Endodermal cell (in vitro differentiated cells): ENCODE measurements at places on chromosomes 7 and 10.
A peak's percentile ranks its signal among the peaks of the same experiment; 100 is the strongest.

- H3K4me3 ChIP-seq, result no peak overlapping the region
- H3K36me3 ChIP-seq, result peaks cover 35% of the 10 kb centered on the region
- peaks cover 8% of the 10 kb centered on the region for H3K4me1 ChIP-seq
- no peaks in the 10 kb centered on the region for H3K27me3 ChIP-seq
These were observed 8.7 kb downstream of the SEMA3E start for GRCh38 chr7:83640240-83640639.

DNA sequence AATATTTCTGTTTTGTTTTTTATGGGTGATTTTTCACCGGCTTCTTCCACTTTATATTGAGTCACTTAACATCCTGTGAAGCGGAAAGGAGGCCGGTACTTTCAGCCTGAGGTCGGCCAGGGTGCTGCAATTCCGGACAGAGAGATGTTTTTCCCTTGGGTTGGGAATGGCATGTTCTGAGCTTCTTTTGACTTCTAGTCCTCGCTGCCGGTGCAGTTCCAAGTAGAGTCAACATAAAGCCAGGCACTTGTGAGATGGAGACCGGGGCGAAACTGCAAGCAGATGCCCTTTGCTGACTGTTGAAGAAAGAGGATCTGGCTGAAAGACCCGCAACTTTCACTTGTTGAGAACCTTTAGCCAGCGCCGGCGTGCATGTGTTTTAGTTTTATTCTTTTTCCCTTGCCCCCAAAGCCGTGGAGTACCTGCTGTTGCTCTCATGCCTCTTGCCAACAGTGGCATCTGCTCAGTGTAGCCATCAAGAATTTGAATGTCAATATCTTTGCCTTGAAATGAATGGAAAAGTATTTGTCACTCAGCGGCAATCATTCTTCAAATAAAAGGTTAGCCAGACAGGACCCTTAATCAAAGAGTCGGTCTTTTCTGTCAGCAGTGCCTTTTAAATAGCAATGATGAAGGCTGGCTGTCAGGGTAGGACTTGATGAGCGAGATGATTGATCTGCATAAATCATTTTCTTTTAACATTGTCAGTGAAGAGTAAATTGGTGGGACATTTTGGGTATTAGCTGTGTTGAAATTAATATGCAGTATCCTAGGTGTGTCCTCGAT is 351.2 kb downstream of the LRMDA start:
- no peak overlapping the region for H3K4me3 ChIP-seq
- no peak for DNase-seq
- H3K27ac ChIP-seq, result no peak overlapping the region
- no peaks in the 10 kb centered on the region for H3K4me1 ChIP-seq

DNA sequence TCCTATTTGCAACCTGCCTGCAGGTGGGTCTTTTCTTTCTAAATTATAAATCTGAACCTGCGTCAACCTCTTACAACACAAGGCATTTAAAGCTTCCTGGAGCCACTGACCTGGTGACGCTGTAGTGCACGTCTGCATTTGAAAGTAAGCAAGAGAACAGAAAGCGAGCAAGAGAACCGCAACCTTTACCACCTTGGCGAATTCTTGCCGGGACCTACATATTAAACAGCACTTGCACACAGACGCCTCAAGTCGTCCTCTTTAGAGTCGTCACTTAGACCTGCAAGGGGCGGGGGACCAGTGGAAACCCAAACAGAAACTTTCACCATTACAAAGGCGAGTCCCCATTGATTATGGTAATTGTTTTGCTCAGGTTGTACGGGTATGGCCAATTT is 9.5 kb downstream of the GLI3 start:
- peak; percentile 76 for DNase-seq
- peak overlapping the region; percentile 92 for H3K27ac ChIP-seq
- H3K4me1 ChIP-seq, result no peaks in the 10 kb centered on the region
- peaks cover 37% of the 10 kb centered on the region for H3K27me3 ChIP-seq
- H3K4me3 ChIP-seq, result peak overlapping the region; percentile 74

GRCh38 chr10:132989476-132990415 is 47.4 kb upstream of the CFAP46 start:
- no peaks in the 10 kb centered on the region for H3K27me3 ChIP-seq
- H3K27ac ChIP-seq, result no peak overlapping the region
- H3K36me3 ChIP-seq, result no peaks in the 10 kb centered on the region
- DNase-seq, result no peak
- no peaks in the 10 kb centered on the region for H3K4me1 ChIP-seq

DNA sequence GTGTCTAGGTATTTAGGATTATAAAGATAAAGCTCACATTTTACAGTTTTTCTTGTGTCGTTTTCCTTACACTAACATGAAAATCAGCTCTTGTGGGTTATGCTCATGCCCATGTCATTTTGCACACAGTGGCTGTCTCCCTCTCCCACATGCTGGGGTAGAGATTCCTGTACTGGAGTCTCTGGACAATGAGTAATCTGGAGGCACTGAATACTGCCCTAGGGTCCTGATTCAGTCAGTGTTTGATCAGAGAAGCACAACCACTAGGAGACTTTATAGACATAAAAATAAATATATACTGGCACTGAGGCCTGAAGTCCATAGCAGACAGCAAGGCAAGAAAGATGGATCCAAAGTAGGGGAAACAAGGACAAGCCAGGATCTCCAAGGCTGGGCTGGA is 1008.8 kb downstream of the KCNMA1 start:
- no peaks in the 10 kb centered on the region for H3K4me1 ChIP-seq
- H3K4me3 ChIP-seq, result no peak overlapping the region
- no peaks in the 10 kb centered on the region for H3K27me3 ChIP-seq
- no peak for DNase-seq

DNA sequence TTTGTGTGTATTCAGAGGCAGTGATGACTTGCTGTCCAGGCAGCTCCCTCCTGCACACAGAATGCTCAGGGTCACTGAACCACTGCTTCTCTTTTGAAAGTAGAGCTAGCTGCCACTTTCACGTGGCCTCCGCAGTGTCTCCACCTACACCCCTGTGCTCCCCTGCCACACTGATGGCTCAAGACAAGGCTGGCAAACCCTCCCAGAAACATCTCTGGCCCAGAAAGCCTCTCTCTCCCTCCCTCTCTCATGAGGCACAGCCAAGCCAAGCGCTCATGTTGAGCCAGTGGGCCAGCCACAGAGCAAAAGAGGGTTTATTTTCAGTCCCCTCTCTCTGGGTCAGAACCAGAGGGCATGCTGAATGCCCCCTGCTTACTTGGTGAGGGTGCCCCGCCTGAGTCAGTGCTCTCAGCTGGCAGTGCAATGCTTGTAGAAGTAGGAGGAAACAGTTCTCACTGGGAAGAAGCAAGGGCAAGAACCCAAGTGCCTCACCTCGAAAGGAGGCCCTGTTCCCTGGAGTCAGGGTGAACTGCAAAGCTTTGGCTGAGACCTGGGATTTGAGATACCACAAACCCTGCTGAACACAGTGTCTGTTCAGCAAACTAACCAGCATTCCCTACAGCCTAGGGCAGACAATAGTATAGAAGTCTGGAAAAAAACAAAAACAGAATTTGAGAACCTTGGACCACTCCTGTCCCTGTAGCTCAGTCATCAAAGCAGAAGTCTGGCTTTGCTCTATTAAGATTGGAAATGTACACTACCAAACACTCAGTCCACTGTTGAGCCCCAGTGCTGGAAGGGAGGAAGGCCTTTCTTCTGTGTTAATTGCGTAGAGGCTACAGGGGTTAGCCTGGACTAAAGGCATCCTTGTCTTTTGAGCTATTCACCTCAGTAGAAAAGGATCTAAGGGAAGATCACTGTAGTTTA is 15.8 kb downstream of the SCD start:
- H3K27ac ChIP-seq, result peak overlapping the region; percentile 50
- H3K36me3 ChIP-seq, result peaks cover 54% of the 10 kb centered on the region
- H3K4me3 ChIP-seq, result no peak overlapping the region

GRCh38 chr10:109898666-109899355 is 24.5 kb downstream of the XPNPEP1 start:
- H3K4me3 ChIP-seq, result no peak overlapping the region
- peak; percentile 26 for DNase-seq
- H3K27me3 ChIP-seq, result no peaks in the 10 kb centered on the region
- no peak overlapping the region for H3K27ac ChIP-seq
- peaks cover 20% of the 10 kb centered on the region for H3K36me3 ChIP-seq

DNA sequence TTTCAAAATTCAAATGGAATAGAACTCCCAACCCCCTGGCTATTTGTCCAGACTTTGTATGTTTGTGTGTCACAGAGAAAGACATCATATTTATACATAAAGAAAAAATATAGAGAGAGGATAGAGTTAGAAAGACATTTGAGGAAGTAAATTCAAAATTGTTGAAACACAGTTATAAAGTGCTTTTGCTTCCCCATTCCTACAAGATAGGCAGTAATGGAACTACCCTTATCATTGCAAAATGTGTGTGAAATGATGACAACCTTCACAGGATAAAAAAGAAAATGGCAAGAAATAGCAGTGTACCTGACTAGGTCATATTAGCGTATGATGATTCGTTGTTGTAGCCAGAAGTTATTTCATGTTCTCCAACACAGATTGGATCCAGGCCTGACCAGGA is 63.1 kb downstream of the FZD1 start:
- no peaks in the 10 kb centered on the region for H3K27me3 ChIP-seq
- H3K4me3 ChIP-seq, result no peak overlapping the region
- H3K27ac ChIP-seq, result no peak overlapping the region
- no peaks in the 10 kb centered on the region for H3K4me1 ChIP-seq

DNA sequence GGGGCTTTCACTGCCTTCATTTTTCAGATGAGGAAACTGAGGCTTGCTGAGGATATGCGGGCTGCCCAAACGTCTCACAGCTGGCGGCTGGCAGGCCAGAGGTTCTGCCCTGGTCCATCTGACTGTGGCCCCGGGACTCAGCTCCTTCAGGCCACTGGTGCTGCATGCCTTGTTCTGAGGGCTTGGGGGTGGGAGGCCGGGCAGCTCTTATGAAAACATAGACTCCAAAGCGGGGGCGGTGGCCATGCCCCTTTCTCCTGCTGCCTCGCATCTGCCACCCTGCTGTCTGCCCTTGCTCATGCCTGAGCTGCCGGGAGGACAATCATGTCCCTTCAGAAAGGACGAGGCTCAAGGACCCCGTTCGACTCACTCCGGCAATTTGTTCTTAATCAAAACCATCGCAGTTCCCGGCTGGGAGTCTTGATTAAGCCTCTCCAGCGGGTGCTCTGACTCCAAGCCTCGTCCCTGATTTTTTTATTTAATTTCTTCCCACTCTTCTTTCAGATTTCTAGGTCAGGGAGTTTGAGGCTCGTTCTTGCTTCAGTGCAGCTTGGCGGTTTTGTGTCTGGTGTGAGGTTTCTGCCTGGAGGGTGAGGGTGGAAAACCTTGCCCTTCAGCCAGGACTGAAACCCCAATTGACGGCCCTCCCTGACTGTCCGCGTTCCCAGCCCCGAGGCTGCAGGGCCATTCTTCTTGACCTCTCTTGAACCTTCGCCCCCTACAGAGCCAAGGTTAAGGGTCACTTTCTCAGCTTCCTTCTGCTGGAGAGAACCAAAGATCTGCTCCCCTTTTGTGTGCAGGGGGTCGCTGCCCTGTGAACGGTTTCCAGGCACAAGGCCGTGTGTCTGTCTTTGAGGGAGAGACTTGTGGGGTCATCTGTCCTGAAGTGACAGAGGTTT is 120.8 kb downstream of the DNAJB6 start:
- DNase-seq, result no peak
- no peak overlapping the region for H3K27ac ChIP-seq
- H3K36me3 ChIP-seq, result no peaks in the 10 kb centered on the region

DNA sequence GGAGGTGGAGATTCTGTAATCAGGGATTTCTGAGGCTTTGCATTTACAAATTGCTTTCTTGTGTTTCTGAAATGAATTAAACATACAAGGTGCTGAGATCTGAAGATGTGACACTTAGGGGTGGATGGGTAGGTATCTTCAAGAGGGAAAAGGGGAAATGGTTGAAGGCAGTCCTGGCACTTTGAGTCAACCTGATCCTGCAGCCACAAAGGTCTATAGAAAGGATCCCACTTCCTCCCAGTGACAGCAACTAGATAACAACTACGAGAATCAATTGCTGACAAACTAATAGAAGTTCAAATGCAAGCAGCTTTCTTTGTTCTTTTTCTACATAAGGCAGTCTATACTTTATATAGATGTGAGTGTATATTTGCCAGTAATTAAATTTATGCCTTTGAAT is 553.3 kb downstream of the MDFIC start:
- H3K27me3 ChIP-seq, result no peaks in the 10 kb centered on the region
- H3K4me1 ChIP-seq, result no peaks in the 10 kb centered on the region
- no peak overlapping the region for H3K4me3 ChIP-seq
- H3K36me3 ChIP-seq, result no peaks in the 10 kb centered on the region
- no peak overlapping the region for H3K27ac ChIP-seq
- DNase-seq, result no peak

DNA sequence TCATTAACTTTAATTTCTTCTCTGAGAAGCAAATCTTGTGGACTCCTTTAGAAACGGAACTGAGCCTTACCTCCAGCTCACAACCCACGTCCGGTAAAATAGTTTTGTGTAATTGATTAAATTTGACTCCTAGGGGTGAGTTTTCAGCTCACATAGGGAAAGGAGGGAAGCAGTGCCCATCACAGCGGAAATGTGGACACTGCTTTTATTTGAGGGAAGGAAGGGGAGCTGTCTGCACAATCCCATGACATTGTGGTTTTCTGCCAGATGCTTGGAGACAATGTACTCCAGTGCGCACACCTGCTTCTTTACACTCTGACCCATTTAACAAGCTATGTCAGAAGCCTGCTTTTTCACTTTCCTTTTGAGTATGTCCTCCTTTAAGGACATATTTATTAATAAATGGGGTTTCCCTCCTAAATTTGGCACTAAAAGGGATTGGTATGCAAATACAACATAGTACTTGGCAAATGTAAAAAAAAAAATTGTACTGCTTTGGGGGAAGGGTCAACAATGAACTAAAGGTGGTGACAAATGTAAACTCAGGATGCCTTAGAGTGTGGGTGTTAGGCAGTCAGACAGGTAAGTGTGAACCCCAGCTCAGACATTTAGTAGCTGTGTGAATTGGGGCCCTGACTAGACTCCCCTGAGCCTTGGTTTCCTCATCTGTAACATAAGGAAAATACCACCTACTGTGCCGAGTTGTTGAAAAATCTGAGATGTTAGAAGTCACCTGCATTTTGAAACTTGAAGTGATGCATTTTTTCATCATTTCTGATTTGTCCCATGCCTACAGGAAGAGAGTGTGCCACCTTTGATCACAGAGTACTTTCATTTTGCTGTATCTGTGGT is 90.2 kb upstream of the KLF6 start:
- H3K27ac ChIP-seq, result no peak overlapping the region
- no peak overlapping the region for H3K4me3 ChIP-seq
- H3K36me3 ChIP-seq, result no peaks in the 10 kb centered on the region
- H3K27me3 ChIP-seq, result no peaks in the 10 kb centered on the region

- H3K27ac ChIP-seq, result no peak overlapping the region
- no peak for DNase-seq
- no peaks in the 10 kb centered on the region for H3K36me3 ChIP-seq
- no peak overlapping the region for H3K4me3 ChIP-seq
These were observed 335.2 kb downstream of the PRPF18 start for GRCh38 chr10:13921941-13922340.

DNA sequence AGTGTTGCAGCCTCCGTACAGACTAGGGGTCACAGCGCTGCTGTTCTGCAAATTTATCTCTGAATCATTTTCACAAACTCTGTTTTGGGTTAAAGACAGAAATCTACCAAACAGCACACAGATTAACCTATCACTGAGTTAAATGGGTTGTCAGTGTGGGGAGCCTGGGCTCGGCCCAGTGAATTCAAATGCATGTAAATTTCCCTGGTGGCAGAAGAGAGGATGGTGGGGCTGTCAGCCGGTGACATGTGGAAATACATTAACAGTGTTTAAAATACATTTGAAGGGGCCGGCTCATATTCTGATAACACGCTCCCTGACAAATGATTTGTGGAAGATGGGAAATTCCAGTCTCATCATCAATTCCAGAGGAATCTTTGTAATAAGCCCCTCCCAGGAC is 309.6 kb upstream of the MKI67 start:
- H3K4me3 ChIP-seq, result no peak overlapping the region
- no peak overlapping the region for H3K27ac ChIP-seq
- H3K36me3 ChIP-seq, result no peaks in the 10 kb centered on the region
- no peaks in the 10 kb centered on the region for H3K27me3 ChIP-seq
